ENCODE measurements at places on chromosomes 13 and 19. TPM values are rescaled to one million over a fixed set of nuclear protein-coding genes. Genes with fewer than 3 reads are reported as not detected.

GRCh38 chr19:18558604-18559003 is 934 bp downstream of the KXD1 start:
- no peak for DNase-seq

GRCh38 chr13:45120967-45121831 is 889 bp downstream of the GTF2F2 start:
- DNase-seq, result no peak

DNA sequence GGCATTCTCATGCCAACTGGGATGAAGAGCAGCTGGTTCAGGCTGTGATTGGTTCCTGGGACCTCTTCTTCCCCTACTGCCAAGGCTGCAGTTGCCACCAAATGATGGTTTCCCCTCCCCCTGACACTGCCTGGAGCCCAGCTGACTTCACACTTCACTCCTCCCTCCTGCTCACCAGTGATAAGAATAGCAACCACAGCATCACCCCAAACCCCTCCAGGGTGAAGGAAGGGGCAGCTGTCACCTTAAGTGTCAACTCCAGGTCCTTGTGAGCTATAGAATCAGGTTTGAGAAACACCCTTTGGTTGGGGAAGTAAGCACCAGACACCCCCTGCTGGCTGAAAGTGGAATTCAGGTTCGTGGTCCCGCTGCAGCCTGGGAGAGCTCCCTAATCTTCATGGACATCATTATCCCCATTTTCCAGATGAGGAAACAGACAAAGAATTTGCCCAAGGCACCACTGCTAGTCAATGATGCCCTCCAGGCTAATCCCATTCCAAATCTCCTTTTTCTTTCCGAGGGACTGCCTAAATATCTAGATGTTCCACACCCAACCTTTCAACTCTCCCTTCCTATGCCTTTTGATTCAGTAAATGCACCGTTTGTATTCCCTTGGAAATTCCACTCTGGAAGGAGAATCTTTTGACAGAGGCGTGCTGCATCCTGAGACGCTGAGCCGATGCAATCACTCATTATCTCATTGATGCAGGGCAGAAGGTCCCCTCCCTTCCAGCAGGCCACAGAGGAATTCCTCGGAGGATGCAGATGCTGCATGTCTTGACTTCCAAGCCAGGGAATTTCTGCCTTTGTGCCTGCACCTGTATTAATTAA is 50.6 kb upstream of the UQCRFS1 start:
- no peak for DNase-seq

GRCh38 chr13:112034231-112034630 is 32.7 kb upstream of the SOX1 start:
- no peak for DNase-seq

GRCh38 chr13:102040812-102041211 is 361.0 kb downstream of the FGF14 start:
- DNase-seq, result no peak

- DNase-seq, result no peak
Observed at GRCh38 chr13:35086667-35087066, 144.6 kb downstream of the NBEA start.

DNA sequence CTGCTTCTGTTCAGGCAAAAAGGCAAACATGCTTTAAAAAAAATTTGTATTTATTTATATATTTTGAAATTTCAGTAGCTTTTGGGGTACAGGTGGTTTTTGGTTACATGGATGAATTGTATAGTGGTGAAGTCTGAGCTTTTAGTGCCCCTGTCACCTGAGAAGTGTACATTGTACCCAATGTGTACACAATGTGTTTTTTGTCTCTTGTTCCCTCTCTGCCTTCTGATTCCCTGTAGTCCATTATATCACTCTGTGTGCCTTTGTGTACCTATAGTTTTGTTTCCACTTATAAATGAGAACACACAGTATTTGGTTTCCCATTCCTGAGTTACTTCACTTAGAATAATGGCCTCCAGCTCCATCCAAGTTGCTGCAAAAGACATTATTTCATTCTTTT is 77.4 kb downstream of the PDS5B start:
- DNase-seq, result no peak

DNA sequence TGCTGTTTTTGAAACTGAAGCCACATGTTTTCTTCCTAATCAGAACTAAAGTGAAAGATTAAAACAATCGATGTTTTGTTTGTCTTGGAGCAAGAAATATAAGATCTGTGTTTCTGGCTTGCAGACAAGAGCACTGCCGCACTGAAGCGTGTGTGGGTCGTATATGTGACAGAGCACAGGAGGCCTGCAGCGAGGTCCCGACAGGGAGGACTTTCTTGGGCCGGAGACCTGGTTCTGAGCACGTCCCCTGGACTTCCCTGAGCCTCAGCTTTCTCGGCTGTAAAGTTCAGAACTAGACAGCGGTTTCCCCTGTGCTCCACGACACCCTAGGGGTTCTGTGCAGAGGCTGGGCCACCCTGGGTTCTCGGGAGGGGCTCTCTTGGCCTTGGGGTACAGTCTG is 60.5 kb downstream of the GADD45B start:
- DNase-seq, result no peak

- no peak for DNase-seq
Observed at GRCh38 chr19:3687774-3688706, 12.2 kb downstream of the PIP5K1C start.

DNA sequence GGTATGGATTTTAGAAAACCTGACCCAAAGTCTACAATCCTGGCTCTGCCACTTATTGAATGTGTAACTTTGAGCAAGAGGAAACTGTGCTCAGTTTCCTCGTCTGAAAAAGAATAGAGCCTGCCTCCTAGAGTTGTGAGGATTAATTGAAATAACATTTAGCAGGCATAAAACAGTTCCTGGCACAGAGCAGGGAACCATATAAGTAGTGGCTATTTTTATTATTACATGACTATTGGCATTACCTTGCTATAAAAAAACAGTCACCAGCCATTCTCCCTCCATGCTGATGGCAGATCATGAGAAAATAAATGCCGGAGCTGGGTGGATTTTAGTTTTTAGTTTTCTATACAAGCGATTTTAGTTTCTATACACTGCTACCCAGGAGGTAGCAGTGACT is 5.8 kb downstream of the DOCK9 start:
- DNase-seq, result no peak

GRCh38 chr13:40440990-40441820 is 225.2 kb downstream of the FOXO1 start:
- peak; percentile 69 for DNase-seq

GRCh38 chr13:60226507-60226906 is 62.8 kb upstream of the DIAPH3 start:
- no peak for DNase-seq

- no peak for DNase-seq
Observed at GRCh38 chr19:41957838-41958366, 1.2 kb downstream of the RABAC1 start.

- no peak for DNase-seq
Observed at GRCh38 chr13:95239283-95239682, 62.0 kb downstream of the ABCC4 start.

DNA sequence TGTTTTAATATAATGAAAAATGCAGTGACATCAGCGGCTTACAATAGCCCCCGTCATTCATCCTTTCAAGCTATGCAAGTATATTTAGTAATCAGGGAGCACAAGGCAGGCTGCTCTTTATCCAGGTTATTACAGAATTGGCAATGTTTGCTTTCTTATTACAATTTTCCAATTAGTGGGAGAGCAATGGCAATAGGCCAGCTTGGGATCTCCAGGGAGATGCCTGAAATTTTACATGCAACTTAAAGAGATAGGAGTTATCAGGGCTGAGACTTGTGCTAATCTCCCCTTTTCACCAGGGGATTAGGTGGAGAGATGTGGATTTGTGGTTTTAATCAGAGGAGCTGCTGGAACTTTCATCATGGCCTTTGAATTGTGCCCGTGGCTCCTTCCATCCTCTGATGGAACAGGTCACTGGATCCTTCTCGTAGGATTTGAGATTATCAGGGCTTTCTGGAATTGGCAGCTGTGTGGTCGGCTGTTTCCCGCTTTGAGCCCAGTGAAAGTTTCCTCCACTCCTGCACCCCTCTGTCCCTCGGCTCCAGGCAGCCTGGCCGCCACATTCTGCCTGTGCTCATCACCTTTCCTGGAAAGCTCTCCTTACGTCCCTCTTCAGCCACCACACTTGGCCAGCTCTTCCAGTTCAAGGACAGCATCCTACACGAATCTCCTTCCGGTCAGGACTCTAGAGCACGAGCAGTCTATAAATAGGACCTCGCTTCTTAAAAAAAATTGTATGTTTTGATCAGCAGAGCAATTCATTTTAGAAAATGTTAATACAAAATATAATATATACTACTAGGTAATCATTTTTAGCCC is 47.0 kb downstream of the CBY2 start:
- DNase-seq, result no peak

DNA sequence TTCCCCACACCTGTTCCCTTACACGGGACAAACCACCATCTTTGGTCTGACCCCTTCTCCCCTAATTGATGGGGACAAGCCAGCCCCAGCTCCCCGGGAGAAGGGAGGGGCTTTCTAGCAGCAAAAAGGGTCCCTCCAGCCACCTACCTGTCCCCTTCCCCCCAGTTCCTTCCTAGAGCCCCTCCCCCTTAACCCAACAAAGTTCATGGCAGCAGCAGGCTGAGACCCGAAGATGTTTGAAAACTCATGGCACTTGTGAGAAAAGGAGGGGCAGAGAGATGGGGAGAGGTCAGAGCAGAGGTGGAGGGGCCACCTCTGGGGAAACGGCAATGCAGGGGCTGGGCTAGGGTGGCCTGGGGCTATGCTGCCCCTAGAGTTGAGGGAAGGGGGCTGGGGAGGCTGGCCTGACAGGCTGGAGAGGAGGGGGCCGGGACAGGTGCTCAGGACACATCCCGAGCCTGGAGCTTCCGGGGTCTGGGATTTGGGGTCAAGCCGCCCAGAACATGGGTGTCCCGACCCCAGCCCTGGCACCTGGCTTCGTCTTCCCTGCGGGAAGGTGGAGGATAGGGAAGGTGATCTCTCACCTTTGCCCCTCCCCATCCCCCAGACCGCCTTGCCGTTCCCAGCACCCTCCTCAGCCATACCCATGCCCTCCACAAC is 12.5 kb upstream of the ASF1B start:
- DNase-seq, result no peak

DNA sequence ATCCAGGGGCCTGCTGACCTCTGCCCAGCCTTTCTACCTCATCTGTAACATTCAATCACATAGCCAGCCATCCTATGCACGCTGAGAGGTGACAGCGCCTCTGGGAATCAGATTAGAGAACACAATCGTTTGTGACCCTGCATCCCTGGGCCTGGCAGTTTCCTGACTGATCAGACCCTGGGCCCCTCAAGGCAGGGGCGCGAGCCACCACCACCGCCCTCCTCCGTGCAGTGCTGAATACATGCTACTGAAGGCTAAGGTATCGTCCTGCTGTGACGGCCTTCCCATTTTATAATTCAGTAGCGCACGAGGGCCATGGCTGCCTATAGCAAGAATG is 1.3 kb downstream of the TMTC4 start:
- no peak for DNase-seq

- no peak for DNase-seq
Observed at GRCh38 chr19:48543121-48543710, 8.8 kb upstream of the SULT2B1 start.

GRCh38 chr19:3932931-3933810 is at the start of gene NMRK2:
TSS of gene NMRK2 (plus strand) at chr19:3933069. CDS start at chr19:3933672, 603 bp downstream.
- DNase-seq, result no peak

DNA sequence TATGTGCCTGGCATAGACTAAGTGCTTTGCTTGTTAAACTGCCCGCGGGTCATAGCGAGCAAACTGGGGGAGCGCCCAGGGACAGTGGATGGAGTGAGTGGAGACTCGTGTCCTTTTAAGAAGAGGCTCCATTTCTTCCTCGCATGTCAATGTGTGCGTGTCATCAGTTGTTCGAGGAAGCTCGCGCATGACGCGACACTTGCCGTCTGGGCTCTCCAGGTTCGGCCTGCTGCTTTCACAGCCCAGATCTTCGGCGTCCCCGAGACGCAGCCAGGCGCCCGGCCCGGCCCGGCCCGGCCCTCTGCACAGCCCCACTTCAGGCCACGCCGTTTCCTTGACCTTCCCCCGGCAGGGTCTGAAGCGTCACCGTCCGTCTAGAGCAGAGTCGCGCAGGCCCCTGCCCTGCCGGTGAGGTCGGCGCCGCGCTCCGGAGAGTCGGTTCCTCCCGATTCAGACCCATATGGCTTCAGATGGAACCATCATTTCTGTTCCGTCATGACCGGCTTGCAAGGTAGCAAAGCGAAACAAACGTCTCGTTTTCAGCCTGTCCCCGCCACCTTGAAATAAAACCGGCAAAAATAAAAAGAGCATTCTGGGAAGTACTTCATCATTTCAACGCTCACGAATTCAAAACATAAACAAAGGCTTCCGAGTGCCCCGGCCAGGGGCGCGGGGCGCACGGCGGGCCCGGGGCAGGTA is 599 bp upstream of the ARHGEF7 start:
- DNase-seq, result no peak

DNA sequence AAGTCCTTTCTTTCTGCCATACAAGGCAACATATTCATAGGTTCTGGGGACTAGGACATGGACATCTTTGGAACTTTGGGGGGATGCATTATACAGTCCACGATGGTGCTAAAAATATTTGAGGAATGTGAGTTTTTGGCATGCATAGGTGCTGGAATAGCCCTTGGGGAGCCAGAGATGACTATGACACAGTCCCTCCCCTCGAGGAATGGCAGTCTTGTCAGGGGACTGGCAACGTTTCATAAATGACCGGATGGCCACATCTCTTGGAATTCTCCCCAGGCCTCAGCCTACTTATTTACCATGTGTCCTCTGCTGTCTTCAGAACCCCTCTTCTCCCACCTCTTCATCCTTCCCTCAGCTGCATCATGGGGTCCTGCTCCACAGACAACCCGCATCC is 13.6 kb downstream of the MEIOSIN start:
- no peak for DNase-seq

DNA sequence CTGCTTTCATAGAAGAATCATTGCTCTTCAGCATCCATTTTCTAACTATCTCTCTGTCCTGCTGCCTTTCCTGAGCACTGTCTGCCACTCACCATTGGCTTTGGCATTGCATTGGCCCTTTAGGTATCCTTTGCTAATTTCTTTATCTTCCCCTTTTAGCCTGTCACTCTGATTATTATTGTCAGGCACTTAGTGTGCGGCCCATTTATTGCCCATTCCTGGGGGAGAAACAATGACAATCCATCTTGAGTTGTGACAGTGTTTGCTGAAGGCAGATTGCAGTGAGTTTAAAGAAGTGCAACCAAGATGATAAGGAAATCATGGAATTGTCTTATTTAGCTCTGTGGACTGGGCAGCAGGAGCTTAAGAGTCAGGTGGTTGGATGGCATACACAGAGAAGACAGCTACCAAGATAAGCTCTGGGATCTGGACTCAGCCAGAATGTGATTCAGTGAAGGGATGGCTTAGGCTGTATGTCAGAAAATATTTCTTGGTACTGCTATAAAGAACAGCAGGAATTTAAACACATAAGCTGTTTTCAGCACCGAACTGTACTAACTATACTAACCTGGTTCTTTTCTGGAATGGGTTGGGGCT is 25.3 kb downstream of the B3GLCT start:
- DNase-seq, result no peak

GRCh38 chr13:113207890-113208420 is 514 bp downstream of the PCID2 start:
- no peak for DNase-seq

Gene GPR4
- total RNA-seq, result 12.6 TPM

Gene VPS36
- 25.4 TPM for total RNA-seq

Gene AMH
- 2.1 TPM for total RNA-seq

Gene FAM124A
- 10.1 TPM for total RNA-seq

Gene HAUS8
- 2.8 TPM for total RNA-seq

Gene CYP2S1
- 9.1 TPM for total RNA-seq

Gene AXL
- total RNA-seq, result 89.8 TPM

Gene SSC5D
- 2.4 TPM for total RNA-seq

Gene SETDB2
- total RNA-seq, result 3.9 TPM

Gene FPR3
- total RNA-seq, result not detected

Gene MEX3D
- 88.8 TPM for total RNA-seq

Gene PIP5K1C
- 110 TPM for total RNA-seq

Gene ATP4B
- total RNA-seq, result 0.58 TPM
